ENCODE measurements at places on chromosomes 5 and 9.

GRCh38 chr9:34328500-34328986 is 525 bp downstream of the KIF24 start:
- no peak for DNase-seq

GRCh38 chr5:1543398-1544293 is 19.9 kb upstream of the LPCAT1 start:
- no peak for DNase-seq

- no peak for DNase-seq
Observed at GRCh38 chr9:109934857-109935215, 154.8 kb downstream of the PALM2AKAP2 start.

DNA sequence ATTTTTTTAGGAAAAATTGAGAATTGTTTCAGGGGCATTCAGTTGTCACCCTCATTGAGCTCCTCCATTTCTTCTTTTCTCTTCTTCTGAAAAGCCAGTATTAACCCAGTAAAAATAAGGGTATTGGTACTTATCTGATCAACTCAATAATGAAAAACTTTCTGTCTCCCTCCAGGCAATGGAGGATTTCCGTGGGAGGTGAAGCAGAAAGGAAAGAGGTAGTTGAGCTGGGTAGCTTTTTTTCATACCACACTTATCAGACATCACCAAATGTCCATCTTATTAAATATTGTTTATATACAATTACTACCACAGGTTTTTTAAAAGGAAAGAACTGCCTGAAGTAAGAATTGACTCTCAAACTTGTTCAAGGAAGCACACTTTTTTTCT is 731.1 kb upstream of the ZNF608 start:
- no peak for DNase-seq

DNA sequence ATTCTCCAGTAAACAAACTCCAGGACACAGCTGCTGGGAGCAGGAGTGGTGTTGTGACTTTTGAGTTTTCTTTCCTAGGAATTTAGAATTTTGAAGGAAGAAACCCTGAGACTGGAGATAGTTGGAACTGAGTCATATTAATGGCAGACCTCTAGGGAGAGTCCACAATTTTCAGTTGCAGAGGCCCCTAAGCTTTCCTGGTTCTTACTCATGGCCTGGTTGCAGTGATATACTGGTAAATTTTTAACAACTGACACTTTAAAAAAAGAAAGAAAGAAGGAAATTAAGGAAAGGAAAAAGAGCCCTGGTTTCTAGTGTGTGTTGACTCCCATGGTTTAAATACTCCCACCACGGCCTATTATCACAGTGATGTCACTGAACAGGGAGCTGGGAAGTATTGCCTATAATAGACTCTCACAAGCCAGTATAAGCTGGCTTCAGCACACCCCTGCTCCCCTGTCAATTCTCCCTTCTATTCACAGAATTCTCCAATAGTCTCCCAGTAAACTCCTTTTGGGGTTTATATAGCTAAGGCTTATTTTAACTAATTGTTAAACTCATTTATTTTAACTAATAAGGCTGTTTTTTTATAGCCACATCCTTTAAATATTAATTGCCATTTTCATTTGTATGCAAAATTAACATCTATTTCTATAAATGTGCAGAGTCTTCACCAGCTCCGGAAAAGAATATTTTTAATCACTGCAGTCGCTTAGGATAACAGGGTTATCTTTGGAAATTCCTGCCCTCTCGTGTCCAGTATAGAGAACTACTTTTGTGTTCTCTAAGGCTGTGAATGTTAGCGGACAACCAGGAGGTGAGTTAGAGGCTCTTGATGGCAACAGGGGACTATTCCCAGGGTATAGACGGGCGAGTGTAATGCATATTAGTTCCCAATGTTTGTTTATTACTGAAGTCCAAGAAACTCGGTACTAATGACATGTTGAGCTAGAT is 59.7 kb downstream of the GGTA1 start:
- no peak for DNase-seq

DNA sequence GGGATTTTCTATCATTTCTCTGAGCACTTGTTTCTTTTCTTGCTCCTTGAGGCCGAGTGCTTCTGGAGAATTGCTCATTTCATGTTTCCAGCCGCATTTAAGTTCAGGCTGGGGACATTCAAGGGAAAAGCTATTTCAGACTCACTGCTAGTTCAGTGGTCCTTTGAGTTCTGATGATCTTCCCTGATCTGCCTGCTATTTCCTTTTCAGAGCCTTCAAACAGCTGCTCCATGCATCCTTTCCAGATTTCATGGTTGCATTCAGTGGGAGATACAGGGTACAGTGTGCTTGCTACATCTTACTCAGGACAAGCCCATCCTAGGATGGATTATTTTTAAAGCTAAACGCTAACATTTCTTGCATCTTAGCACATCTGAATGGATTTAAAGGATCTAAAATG is 14.7 kb downstream of the NDUFS4 start:
- DNase-seq, result no peak

DNA sequence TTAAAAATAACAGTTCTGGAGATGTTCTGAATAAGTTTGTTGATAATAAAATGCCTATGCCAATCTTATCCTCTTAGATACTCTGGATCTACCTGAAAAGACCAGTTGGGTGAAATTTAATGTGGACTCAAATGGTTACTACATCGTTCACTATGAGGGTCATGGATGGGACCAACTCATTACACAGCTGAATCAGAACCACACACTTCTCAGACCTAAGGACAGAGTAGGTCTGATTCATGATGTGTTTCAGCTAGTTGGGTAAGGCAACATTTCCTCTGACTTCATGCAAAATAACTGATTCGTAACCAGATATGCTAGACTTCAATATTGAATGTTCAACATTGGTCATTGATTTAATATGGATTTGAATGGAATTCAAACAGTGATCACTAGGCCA is 27.0 kb downstream of the ERAP2 start:
- DNase-seq, result no peak

- no peak for DNase-seq
Observed at GRCh38 chr5:154590093-154590724, 112.2 kb upstream of the HAND1 start.

- DNase-seq, result no peak
Observed at GRCh38 chr5:59837071-59837470, 56.5 kb downstream of the PDE4D start.

DNA sequence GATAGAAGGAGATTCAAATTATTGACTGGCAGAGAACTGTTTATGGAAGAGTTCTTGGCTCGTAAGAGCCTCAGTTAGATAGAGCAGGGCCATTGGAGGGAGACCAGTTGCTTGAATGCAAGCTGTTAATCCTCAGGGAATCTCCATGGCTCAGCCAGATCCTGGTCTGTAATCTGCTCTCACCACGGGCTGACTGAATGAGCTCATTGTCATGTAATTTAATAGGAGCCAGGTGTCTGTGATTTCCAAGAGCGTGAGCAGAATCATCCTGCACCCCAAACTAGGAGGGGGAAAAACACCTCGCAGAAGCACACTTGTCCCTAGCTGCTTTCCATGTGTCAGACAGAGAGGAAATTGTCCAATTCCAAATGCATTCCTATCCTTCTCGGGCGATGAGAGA is 19.1 kb upstream of the KCNMB1 start:
- peak; percentile 52 for DNase-seq

GRCh38 chr5:26662806-26663360 is 375.5 kb downstream of the CDH9 start:
- DNase-seq, result no peak

GRCh38 chr5:44236040-44236439 is 153.2 kb downstream of the FGF10 start:
- DNase-seq, result no peak

GRCh38 chr5:35857606-35858205 is 1.0 kb downstream of the IL7R start:
- no peak for DNase-seq

DNA sequence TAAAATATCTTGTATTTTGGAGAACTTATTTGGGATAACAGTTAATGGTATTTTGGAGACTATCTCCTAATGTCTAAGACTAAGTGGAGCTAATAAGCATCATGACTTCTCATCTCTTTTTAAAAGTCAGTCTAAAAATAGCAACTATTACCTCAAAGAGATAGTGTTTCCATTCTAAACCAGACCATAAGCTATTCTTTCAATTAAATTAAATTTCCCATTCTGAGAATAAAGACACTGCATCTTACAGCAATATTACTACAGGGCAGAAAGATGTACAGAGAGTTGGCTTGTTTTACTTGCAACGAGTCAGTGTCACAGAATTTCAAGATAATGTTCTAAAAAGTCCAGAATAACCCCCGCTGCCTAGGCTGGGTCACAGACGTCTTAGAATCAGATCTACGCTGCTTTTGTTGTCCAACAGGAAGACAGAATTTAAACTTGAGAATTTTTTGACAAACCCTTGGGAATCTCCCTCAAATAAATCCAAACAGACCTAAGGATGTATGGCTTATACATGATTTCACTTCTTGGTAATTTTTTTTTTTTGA is 98.9 kb downstream of the USP20 start:
- no peak for DNase-seq

DNA sequence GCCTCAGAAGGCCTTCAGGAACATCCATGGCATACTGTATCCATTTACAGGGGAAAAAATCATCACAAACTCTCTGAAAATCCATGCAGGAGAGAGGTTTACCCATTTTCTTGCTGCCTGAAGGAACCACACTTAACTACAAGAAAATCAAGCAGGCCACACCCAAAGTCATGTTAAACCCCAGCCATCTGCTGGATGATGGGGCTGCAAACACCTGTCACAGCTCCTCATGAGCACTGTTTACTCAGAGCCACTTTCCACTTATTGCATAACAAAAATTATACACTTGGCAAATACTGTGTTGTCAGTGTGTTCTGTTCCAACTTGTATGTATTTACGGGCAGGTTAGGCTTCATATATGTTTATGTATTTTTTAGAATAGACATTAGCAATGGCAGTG is 35.8 kb downstream of the PPIC start:
- no peak for DNase-seq

DNA sequence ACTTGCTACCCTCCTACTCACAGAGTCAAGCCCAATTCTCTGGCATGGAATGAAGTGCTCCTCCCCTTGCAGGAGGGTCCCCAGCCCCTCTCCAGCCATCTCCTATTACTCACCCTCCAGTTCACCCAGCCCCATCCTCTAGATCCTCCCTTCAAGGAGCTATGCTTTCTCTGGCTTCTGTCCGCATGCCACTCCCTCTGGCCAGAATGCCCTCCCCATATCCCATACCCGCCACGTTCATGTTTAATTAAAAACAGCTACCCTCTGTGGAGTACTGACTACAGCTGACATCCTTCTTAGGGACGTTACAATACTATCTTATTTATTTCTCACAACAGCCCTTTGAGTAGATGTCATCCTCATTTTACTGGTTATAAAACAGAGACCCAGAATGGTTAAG is 3.0 kb downstream of the F2R start:
- DNase-seq, result no peak

DNA sequence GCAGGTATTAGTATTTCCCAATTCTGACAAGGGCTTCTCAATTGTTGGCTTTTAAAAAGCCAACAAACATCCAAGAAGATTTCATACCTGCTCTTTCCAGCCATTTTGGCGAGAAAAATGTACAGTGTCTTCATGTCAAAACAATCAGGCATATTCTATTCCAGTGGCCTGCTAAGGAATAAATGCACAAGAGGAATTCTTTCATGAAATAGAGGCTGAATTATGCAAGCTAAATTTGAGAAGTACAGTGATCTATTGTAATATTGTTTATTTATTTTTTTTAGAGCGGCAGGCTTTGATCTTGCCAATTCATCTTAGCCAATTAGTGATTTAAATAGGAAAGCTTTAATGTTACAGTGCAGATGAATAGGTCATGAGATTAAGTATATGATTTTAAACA is 49.3 kb downstream of the NLN start:
- DNase-seq, result no peak

DNA sequence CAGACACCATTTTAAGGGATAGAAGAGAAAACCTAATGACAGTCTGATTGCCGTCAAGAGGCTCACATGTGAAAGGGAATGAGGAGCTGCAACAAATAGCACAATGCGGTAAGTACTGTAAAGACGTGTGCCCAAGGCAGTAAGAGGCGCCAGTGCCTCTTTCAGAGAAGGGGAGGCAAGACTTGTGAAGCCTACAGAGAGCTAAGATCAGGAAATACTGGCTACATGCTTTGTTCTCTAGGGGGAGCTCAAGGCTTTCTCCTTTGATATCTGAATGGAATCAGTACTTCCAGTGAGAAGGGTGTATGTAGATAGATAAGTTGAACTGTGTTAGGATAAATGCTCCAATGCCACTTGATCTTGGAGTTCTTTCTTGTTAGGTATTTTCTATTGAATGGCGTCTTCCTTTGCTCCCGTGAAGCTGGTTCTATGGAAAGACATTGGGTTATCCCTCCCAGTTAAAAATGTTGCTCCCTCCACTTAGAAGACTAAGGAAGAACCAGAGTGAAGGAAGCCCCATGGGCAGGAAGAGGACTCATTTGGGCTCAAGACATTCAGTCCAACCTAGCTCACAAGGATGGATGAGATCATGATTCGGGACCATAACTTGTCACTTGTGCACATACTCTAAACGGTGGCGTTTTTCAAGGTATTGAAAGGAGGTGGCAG is 23.5 kb upstream of the ALDOB start:
- no peak for DNase-seq

GRCh38 chr9:130665029-130665430 is 636 bp downstream of the PRDM12 start:
- no peak for DNase-seq

GRCh38 chr9:14269916-14270315 is 44.0 kb downstream of the NFIB start:
- DNase-seq, result no peak

- DNase-seq, result no peak
Observed at GRCh38 chr5:68139611-68140441, 75.7 kb upstream of the PIK3R1 start.

- no peak for DNase-seq
Observed at GRCh38 chr5:43202380-43202779, 10.4 kb downstream of the NIM1K start.

GRCh38 chr5:44774279-44774880 is 34.4 kb upstream of the MRPS30 start:
- peak; percentile 19 for DNase-seq

- no peak for DNase-seq
Observed at GRCh38 chr5:110894805-110895204, 156.0 kb downstream of the SLC25A46 start.

GRCh38 chr9:137455359-137455991 is 3.7 kb downstream of the NSMF start:
- peak; percentile 26 for DNase-seq

DNA sequence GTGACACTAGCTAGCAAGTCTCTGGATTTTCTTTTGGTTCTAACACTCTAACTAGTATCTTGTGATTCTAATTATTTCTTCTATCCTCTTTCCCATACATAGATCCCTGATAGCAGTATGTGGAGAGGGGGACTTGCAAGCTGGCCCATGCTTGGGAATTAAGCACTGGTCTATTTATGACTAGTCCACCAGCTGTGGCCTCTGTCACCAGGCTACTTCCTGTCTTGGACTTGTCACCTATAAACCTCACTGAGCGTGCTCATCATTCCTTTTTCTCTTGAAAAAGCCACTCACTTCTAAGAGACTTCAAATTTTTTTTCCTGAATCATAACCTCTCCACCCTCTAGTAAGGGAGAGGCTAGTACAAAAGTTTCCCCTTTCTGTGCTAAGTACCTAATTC is 32.3 kb upstream of the MAMDC2 start:
- no peak for DNase-seq

GRCh38 chr5:10353241-10354047 is at the start of gene MARCHF6:
Gene MARCHF6, plus strand, starts transcription at chr5:10353695. Its CDS starts 204 bp downstream, at chr5:10353899.
- peak; percentile 96 for DNase-seq

- no peak for DNase-seq
Observed at GRCh38 chr5:95927927-95928723, 33.5 kb downstream of the ELL2 start.
